Neural crest cell (in vitro differentiated cells): ENCODE measurements at places on chromosomes 7 and 10.

DNA sequence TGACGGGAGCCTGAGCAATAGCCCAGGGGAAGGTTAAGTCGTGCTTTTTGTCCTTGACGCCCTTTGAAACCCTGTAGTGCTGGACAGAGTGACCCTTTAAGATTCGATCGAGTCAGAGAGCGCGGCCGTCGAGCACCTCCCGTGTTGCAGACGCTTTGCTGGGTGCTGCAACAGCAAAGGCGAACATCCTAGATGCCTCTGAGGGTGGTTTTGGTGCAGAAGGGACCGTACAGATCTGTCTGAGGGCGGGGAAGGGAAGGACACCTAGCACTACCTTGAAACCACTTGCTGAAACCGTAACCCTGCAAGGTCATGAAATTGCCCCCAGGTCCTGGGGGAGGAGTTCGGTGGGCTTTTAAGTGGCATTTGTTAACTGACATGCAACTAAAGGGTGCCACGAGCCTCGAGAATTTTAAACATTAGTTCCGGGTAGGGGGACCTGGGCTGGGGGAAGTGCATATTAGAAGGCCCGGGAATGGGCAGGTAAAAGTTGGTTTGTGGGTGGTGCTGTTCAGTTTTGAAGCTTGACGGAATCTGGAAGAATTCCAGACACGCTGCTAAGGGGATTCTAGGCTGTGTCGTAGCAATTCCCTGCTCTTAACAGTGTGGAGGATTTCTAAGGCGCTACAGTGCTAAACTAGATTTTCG lies 786 bp downstream of the ATP5F1C start:
- DNase-seq, result peak; percentile 4

DNA sequence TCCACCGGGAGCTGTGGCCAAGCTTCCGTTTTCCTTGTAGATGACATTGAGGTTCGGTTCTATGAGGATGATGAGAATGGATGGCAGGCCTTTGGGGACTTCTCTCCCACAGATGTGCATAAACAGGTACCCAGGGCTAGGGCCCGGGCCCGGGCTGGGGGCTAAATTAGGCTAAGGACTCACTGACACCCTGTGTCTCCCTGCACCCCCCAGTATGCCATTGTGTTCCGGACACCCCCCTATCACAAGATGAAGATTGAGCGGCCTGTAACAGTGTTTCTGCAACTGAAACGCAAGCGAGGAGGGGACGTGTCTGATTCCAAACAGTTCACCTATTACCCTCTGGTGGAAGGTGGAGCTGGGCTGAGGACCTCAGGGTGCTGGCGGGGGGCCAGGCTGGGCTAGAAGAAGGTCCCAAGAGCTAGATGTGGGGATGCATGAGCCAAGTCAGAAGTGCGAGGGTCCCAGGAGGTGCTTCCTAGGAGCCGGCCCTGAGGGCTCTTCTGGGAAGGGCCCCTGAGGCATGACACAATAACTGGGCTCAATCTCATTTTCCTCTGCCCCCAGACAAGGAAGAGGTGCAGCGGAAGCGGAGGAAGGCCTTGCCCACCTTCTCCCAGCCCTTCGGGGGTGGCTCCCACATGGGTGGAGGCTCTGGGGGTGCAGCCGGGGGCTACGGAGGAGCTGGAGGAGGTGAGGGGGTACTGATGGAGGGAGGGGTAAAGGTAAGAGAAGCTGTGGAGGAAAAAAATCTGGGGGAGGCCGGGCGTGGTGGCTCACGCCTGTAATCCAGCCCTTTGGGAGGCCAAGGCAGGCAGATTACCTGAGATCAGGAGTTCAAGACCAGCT lies 2.9 kb downstream of the NFKB2 start:
- no peak for DNase-seq

DNA sequence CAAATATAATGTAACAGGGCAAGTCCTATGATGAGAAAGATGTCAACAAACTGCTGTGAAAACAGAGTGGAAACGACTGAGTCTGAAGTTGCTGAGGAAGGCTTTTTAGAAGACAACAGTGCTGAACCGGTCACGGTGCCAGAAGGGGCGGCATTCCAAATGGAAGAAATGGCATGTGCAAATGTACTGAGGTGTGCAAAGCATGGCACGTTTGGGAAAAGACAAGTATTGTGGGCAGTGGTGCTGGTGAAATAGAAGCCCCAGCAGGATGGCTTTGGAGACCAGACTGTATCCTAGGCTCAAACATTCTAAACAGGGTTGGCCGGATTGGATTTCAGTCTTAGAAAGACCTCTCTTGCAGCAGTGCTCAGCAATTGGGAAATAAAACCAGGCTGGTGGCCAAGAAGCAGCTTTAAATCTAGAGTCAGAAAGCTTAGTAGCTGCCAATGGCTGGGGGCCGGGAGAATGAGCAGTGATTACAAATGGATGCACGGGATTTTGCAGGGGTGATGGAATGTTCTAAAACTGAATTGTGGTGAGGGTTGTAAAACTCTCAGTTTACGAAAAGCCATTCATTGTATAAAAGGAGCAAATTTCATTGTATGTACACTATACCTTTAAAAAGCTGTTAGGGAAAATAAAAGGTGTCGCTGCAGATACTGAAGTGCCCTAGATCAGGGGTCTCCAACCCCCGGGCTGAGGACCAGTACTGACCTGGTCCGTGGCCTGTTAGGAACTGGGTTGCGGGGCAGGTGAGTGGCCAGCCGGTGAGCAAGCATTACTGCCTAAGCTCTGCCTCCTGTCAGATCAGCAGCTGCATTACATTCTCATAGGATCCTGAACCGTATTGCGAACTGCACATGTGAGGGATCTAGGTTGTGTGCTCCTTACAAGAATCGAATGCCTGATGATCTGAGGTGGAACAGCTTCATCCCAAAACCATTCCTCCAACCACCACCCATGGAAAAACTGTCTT lies 141.6 kb downstream of the HIBADH start:
- no peak for DNase-seq

DNA sequence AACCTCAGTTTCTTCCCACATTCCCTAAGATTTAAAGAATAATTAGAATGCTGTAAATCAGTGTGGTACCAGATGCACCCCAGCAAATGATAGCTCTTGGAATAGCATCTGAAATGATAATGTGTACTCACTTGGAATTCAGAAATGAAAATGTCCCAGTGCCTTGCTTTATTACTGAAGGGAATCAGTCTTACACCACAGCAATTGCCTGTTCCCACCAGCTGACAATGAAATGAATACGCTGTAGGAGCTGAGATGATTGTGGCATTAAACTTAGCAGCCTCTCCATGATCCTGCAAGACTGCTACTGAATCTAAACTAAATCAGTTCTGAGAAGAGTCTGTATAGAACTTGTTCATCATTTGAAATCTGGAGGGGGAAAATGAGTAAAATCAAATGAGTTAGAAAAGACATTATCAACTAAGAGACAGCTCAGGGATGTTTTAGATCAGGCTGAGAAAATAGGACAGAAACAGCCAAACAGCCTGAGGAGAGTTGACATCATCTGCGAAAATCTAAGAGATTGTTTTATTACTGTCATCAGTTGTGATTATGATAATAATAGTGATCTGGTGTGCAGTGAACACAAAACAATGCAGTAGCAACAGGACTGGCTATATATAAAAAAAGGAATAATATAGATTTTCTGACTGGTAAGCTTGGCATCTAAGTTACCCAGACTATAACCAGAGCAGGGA lies 108.6 kb upstream of the SLC13A1 start:
- no peak for DNase-seq

GRCh38 chr10:58994226-58995057 lies 182.0 kb upstream of the PHYHIPL start:
- no peak for DNase-seq

DNA sequence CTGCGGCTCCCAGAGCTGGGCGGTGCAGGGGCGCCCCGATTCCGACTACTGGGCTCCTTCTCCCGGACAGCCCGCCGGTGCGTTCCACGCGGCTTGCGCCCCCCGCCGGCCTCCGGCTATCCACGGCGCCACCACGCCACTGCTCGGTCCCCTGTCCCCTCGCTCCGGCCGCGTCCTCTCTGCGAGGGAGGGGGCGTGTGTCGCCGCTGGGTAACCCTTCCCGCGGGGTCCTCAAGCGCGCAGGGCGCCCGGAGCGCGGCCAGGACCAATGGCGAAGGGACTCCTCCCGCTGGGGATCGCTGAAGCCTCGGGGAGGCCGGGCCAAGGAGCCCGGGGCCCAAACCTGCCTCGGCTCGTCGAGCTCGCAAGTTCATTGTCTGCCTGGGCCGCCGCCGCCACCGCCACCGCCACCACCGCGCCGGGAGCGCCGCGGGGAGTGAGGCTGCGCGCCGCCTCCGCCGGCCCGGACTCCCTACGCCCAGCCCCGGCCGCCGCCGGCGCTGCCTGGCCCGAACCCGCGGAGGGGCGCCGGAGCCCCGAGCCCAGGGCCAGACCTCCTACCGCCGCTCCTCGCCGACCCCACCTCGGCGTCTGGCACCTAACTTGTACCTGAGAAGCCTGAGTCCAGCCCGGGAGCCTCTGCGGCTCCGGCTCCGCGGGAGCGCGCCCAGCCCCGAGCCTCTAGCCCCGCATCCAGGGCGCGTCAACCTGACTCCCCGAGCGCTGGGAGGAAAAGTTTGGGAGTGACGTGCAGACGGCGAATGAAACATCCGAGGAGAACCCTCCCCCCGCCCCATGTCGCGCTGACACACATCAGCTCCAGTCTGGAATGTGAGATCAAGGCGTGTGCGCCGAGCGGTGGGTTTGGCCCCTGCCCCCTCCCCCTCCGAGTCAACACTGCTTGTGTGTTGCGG lies at the start of gene CHST15:
TSS of gene CHST15 (minus strand) at position 739 of the 914 bp plus-strand sequence. CDS start 47,386 bp downstream, outside the sequence.
- DNase-seq, result peak; percentile 22

DNA sequence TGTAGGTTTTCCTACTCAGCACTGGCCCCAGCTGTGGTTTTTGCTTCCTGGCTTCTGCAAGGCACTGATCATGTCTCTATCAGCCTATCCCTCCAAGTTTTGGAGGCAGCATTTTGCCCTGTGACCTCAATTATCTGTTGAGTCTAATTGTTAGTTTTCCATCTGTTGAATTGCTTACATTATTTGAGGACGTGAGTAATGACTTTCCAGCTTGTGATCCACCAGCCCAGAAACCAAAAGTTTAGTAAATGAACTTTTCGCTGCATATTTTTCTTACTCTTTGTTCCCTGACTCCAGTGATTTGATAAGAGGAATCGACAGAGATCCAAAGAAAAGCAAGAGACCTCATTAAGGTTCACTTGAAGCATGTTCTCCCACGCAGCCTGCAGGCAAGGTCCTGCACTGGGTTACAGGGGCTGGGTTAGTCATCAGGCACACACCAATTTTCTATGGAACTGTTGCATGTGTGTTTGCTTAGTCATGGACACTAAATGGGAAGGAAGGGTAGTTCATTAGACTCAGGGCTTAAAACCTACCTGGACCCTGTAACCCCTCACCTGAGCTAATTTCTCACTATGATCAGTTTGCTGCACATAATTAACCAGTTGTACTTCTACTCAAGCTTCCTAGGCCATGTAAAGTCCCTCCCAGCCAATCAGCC lies 57.2 kb downstream of the AKR1E2 start:
- DNase-seq, result no peak

- DNase-seq, result no peak
These were observed 165.5 kb downstream of the FAM107B start for GRCh38 chr10:14609178-14609577.

DNA sequence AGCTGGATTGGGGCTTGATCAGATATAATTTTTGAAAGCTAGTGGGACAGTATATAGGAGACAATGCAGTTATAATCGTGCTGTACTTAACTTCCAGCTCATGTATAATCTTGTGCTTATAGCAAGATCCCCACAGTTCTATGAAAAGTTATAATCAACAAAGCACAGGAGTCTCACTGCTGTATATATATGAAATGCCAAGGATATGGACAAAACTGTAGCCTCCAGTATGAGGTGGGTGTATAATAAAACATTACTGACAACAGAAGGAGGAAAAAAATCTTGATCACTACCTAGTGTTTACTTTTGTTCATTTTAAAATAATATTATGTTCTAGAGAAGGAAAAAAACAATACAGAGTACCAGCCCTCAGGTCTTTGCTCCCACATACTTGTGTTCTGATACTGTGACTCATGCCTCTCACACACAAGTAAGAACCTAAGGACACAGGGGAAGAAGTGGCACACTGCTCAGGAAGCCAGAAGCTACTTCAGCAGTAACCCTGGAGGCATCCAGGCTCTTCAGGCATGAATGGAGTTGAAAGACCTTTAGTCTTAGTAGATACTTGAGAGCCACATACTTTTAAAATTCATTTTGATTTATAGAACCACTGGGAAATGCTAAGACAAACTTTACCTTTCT lies 265.7 kb upstream of the IMMP2L start:
- no peak for DNase-seq

DNA sequence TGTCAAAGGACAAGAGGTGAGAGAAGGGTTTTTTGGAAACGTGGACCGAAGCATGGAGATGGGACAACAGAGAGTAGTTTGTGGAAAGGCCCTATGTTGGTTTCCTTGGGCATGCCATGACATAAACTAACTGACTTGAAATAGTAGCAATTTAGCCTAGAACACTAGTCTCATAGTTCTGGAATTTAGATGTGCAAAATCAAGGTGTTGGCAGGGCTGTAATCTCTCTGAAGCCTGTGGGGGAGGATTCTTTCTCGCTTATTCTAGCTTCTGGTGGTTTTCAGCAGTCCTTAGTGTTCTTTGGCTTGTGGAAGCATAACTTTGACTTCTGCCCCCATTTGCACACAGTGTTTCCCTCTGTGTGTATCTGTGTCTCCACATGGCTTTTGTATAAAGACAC lies 283.4 kb downstream of the GFRA1 start:
- no peak for DNase-seq

DNA sequence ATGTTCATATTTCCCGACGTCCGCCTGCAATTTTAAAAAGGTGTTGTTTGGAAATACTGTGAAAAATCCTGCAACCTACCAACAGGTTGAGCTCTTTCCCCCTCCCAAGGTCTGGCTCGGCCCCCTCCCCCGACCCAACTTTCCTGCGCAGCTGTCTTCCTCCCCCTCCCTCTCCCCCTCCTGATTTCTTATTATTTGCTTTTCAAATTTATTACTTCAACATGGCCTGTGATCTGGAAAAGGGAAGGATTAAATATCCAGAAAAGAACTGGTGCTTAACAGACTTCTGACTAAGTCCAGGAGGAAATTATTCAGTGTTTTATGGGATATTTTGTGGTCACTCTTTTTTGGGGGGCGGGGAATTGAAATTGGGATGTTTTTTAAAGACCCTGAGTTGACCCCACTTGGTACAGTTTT lies 2.4 kb downstream of the ARID5B start:
- DNase-seq, result no peak

GRCh38 chr10:113309791-113310190 lies 243.1 kb upstream of the HABP2 start:
- DNase-seq, result peak; percentile 26

DNA sequence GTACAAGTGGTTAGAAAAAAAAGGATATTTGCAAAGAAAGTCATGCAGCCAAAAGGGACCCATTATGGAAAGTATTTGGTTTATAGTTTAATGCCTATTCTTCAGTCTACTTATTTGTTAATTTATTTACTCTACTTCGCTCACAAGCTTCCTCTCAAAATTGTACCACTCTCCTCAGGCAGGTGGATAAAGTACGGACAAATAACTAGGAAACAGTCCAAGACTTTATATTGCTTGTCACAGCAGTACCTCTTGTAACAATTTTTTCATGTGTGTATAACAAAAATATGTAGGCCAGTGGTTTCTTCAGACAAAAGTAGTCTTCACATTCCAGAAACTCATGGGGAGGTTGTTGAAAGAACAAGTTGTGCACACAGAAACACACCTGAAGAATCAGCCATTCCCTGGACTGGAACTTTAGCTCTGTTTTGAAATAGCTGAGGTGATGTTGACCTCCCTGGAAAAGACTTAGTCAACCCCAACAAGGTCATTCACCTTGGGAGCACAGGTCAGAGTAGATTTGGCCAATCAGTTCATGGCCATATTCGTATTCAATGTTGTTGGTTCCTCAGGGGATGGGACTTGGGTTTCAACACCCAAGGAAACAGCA lies 73.4 kb downstream of the TES start:
- DNase-seq, result no peak

- DNase-seq, result no peak
These were observed 3.6 kb downstream of the ARL3 start for GRCh38 chr10:102710609-102711008.
